HuH-7 (cell line): ENCODE measurements at places on chromosomes 6 and 20.

DNA sequence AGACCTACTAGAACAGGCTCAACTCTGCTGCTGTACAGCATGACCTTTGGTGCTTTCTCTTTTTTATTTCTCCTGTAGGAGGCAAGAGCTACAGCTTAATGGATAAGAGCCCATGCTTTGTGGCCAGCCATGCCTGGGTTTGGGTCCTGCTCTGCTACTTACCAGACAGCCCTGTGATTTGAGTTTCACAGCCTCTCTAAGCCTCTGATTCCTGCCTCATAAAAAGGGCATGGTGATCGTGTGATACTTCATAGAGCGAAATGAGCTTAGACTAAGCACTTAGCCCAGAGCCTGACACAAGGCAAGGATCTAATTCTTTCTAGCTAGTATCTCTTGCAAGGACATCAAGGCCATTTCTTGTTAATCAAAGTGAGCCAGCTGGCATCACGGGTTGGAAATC, 19.3 kb upstream of the PDE7B start:
- no peak for DNase-seq

GRCh38 chr6:168385037-168385759, 55.8 kb upstream of the SMOC2 start:
- DNase-seq, result no peak

DNA sequence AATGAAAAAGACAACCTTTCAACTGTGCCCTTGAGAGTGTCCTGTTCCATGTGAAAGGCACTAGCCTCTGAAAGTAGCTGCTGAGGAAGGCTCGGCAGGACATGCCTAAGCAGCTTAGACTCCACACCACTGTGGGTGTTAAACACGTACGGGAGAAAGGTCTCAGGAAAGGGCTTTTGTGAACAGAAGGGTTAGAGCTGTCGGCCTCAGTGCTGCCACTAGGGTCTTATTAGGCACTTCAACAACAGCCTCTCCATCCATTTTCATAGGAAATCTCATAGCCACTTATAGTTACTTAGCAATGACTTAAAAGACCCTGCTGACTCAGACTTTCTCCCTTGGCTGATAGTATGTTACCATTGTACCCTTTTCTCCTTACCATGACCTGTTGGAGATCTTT, 662.8 kb downstream of the TBC1D32 start:
- DNase-seq, result no peak

DNA sequence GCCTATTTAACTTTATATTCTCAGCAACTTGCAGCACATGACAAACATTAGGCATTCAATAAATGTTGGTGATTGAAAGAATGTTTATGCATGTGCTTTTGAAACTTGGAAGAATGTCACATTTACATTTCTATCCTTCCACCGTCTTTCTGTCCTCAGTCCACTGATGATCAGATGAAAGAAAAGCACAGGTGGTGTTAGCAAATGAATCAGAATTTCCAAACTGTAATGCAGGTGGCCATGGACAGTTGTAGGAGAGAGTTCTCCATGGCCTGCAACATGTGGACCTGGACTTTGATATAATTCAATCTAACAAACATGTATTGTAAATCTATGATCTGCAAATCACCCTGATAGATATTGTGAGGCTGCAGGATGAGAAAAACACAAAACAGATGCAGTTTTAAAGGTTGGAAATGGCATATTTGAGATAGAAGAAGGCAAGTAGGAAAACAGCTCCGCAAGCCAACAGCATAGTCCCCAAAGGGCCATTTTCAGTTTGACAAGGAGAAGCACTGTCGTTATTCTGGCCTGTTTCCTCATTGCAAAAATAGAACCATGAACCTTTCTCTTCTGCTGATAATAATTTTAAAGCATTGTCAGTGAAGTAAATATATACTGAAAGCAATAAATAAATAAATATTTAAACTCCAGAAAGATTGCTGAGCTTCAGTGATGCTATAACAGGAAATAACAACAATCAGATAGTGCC, 119.4 kb downstream of the AIG1 start:
- DNase-seq, result no peak

- DNase-seq, result no peak
Measured at GRCh38 chr6:11290027-11290426, 57.6 kb upstream of the NEDD9 start.

GRCh38 chr6:119215885-119216590, 133.5 kb downstream of the MAN1A1 start:
- DNase-seq, result no peak

- no peak for DNase-seq
Measured at GRCh38 chr6:101086473-101086872, 205.3 kb upstream of the ASCC3 start.

DNA sequence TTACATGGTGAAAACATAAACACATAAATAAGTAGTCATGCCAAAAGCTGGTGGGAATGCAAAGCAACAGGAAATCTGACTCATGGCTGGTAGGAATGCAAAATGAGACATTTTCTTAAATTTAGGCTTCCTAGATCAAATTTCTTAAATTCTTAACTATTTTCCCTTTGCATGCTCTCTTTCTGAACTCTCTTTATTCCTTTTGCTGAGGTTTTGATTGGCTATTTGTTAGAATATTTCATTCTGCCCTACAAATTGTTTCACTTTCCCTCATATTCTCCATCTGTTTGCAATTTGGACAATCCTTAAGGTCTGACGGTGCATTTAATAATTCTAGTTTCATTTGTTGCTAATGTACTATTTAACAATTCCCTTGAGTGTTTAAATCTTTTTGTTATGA, 437.5 kb upstream of the RGS17 start:
- DNase-seq, result no peak

DNA sequence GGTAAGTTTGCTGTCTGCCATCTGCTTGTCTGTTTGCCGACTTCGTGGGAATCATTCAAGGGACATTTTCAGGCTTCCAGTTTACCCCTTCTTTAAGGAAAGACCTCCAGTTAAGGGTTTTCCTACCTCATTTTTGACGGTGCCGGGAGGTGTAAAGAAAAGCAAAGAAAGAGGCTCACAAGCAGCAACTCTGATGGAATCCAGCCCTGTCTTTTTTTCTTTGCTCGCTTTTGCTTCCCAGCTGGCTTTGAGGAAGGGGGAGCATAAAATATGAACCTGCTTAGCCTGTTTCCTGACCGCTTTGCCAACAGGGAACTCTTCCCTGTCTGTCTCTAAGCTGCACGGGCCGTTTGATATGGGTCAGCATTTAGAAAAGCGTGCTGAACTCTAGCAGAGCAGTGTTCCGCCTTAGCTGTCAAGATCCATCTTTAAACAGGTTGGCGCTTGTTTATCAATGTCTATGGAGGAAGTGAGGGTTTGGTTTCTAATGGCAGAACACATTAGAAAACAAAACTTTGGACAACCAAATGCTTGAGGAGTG, 13.8 kb downstream of the SYTL3 start:
- DNase-seq, result no peak

- no peak for DNase-seq
Measured at GRCh38 chr6:10612161-10612560, 82.3 kb downstream of the C6orf52 start.

- no peak for DNase-seq
Measured at GRCh38 chr6:114521926-114522325, 179.1 kb upstream of the HS3ST5 start.

DNA sequence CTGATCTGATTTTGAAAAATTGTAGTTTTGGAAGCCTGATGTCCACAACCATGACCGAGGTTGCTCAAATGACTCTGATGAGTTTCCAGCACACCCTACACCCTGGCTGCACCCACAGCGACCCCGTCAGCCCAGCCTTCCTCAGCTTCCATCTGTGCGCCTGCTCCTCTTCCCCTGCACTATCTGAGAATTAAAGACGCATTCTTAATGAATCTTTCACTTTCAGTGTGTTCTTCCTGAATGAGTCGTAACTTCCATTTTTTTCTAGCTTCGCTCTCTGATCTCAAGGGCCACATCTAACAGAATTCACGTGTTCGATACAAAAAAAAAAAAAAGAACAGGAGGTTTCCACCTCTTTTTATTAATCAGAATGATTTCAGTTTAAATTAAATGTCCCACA, 21.3 kb upstream of the RREB1 start:
- no peak for DNase-seq

DNA sequence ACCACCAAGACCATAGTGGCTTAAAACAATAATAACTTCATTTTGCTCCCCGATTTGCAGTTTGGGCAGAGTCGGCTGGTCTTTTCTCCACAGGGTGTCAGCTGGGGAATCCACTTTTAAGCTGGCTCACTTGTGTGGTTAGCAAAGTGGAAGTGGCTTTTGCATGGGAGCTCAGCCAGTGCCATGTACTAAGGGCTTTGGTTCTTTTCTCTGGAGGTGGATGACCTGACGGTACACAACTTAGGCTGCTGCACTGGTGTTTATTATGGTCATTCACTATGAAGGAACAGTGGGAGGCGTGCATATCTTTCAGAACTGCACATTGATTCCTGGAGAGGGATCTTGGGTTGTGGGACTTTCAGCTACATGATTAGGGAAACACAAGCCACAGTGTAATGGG, 141.0 kb downstream of the OR2B2 start:
- no peak for DNase-seq

DNA sequence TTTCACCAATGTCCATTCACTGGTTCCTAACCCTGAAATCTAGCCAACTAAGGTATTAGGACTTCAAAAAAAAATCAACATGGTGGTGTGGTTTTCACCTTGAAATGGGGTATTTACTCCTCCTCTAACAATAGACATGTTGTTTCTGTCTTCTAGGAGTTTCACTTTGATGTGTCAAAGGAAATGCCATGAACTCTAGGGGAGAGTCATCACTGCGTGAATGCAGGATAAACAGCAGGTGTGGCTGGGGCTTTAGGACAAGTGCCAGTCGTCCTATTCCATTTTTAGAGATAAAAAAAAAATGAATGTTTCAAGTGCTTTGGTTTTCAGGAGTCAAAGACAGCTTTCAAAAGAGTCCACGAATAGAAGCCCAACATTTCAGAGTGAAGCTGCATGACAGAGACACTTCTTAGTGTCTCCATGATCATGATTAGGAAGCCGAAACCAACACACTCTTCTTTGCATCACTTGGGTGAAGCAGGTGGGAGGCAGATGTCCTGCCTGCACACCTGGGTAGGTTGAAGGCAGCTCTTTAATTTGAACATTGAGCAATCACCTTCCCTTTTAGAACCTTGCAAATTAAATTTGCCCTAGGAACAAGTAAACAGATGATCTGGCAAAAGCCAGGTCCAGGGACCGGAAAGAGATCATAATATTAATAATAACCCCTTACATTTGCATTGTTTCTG, 328.5 kb upstream of the PRDM1 start:
- no peak for DNase-seq

GRCh38 chr20:1952737-1953530, 40.9 kb downstream of the PDYN start:
- no peak for DNase-seq

GRCh38 chr6:158068893-158069799, 87.5 kb downstream of the SYNJ2 start:
- DNase-seq, result no peak

DNA sequence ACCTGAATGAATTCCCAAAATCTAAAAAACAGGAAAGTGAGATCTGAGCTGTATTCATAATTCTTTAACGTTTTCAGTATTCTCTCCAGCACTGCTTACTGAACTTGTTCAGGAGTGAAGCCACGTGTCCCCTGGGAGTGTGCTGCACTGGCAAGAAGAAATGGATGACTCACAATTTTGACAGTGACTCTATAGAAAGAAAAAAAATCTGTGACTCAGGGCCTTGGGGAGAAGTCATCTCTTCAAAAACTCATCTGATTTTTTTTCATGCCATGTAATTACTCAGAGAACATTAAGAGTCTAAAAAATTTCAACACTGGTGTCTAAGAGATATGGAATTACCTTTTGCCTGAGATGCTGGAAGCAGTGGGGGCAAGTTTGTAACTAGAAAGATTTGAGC, 39.7 kb downstream of the ANKEF1 start:
- DNase-seq, result no peak

- no peak for DNase-seq
Measured at GRCh38 chr20:31515072-31515774, 981 bp downstream of the HM13 start.

GRCh38 chr20:10093087-10093591, 58.4 kb downstream of the ANKEF1 start:
- DNase-seq, result no peak

DNA sequence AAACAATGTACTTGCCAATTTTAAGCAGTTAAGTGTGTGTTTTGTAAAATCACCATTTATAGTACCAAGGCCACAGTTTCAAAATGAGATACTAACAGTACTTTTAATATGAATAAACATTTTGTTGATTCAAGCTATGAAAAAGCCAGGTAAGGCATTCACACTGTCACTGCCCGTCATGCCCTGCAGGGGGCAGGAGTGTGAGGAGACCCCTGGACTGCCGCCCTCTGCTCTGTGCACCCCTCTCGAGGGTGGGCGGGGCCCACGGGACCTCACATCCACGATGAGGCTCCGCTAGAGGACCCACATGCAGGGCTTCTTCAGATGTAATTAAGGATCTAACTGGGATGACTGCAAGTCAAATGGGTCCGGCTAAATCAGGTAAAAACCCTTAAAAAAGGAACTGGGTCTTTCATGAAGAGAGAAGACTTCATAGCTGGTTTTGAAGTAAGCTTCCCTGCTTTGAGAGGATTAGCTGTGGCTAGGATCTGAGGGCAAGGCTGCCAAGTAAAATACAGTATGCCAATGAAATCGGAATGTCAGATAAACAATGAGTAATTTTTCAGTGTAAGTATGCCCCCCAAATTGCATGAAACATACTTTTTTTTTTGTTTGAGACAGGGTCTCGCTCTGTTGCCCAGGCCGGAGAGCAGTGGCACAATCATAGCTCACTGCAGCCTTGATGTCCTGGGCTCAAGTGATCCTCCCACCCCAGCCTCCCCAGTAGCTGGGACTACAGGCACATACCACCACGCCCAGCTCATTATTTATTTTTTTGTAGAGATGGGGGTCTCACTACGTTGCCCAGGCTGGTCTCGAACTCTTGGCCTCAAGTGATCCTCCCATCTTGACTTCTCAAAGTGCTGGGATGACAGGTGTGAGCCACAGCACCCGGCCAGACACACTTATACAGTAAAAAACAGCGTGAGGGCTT, 18.7 kb downstream of the DIDO1 start:
- DNase-seq, result peak; percentile 65

GRCh38 chr20:47614703-47615309, 113.1 kb downstream of the NCOA3 start:
- no peak for DNase-seq

- no peak for DNase-seq
Measured at GRCh38 chr6:129749749-129750120, 39.8 kb upstream of the ARHGAP18 start.

- no peak for DNase-seq
Measured at GRCh38 chr6:75230484-75231325, 12.9 kb downstream of the COX7A2 start.

GRCh38 chr20:3705491-3705969, 6.9 kb downstream of the SIGLEC1 start:
- no peak for DNase-seq
